ENCODE measurements at places on chromosomes 4 and X.

DNA sequence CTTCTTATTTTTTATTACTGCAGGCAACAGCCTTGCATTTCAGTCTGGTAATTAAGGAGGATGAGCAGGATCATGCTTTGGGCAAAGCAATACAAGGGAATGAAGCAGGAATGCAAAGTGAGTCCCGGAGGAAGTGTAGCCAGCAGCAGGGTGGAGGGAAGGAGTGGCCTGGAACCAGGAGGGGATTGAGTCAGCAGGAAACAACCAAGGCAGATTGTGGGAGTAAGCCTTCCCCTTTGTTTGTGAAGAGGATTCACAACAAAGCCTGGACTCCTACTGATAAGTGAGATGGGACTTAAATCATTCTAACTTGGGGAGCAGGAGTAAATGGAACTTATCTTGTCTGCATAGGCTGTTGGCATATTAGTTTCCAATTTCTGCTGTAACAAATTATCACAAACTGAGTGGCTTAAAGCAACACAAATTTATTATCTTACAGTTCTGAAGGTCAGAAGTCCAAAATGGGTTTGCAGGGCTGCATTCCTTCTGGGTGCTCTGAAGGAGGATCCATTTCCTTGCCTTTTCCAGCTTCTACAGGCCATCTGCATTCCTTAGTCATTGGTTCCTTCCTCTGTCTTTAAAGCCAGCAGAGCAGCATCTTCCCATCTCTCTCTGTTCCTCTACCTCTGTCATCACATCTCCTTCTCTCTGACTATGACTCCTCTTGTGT, 93.2 kb upstream of the AP1S2 start:
- no peak for DNase-seq

DNA sequence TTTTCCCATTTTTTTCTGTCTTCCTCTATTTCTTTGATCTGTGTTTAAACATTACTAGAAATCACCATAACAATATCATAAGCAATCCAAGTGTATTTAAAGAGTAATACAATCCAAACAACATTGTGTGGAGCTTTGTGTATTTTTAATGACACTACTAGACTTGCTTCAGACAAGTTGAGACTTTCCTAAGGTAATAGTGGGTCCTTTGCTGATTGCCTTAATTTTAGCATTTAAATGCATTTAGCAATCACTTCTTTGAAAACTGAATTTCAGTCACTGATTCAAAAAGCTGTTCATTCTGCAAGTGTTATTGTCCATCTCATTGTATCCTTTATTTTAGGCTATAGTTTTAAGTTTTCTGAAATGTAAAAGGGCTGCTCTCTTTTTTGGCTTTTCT, 804.8 kb downstream of the ADGRL3 start:
- DNase-seq = no peak

DNA sequence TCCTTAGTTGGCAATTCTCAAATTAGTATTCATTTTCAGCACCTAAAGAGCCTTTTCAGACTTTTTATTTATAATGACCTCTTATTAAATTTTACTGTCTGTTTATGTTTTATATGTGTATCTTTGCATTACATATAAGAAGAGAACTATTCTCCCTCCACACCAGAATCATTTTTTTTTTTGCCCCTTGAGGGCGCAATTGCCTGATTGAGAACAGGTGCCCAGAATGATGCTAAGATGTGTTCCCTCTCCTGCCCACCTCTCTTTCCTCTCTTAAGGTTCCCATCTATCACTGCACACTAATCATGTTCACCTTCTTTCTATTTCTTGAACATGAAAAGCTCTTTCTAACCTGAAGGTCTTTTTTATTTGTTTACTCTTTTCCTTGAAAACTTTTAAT, 44.2 kb upstream of the ADAM29 start:
- DNase-seq = no peak

GRCh38 chr4:138596896-138597295, 354.7 kb upstream of the SLC7A11 start:
- no peak for DNase-seq

DNA sequence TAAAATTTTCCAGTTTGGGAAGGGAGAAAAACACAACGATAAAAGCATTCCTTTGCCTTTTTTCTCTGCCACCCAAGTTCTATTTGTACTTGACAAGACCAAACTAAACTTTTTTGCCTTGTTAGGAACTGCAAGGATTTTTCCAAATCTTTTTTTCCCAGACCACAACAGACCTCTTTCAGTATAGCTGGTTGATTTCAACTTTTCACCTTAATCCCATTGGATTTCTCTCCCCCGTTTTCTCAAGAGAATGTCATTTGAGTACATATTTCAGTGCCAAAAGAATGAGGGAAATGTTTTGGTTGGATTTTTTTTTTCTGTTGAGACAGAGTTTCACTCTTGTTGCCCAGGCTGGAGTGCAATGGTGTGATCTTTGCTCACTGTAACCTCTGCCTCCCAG, 18.5 kb upstream of the SGMS2 start:
- no peak for DNase-seq

DNA sequence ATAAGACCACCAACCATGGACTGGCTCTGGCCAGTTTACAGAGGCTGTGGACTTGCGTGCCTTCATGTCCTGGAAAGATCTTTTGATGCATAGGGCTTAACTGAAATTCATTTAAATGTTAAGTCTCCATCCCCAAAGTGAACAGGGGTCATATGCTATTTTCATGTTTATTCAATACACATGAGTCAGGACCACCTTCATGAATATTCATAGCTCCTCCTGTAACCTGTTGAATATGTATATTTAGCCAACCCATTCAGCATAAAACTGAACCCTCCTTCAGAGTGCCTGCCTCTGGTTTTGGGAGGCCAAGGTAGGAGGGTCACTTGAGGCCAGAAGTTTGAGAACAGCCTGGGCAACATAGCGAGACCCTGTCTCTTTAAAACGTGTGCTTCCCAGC, 7.1 kb downstream of the CTPS2 start:
- no peak for DNase-seq

DNA sequence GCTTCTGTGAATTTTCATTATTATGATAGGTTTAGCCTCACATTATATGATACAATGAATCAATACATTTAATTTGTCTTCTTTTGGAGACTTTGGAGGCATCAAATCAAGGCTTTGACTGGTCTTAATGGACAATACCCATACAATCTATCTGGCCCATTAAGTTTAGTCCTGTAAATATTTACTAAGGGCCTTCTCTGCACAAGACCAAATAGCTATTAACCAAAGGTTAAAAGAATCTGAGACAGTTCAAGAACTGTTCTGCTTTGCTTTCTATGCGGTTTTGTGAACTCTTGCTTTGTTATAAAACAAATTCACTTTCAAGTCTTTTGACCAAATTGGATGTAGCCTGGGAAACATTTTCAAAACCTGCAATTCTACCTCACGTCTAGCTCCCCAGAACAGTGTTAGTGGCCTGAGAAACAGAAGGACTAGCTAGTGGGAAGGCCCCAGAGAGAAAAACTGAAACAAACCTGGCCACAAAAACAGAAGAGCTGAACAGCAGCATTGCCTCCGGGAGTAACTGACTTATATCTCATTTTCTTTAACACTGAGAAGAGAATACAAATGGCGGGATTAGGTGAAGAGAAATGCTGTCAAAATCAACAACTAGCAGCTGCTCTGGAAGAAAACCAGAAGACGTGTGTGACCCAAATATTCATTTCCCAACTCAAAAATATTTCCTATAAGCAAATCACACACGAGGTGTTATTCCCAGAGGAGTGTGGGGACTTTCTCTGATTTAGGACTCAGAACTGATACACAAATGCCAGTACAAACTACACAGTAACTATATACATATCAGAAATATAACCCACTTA, 548 bp downstream of the TLR1 start:
- DNase-seq = no peak

DNA sequence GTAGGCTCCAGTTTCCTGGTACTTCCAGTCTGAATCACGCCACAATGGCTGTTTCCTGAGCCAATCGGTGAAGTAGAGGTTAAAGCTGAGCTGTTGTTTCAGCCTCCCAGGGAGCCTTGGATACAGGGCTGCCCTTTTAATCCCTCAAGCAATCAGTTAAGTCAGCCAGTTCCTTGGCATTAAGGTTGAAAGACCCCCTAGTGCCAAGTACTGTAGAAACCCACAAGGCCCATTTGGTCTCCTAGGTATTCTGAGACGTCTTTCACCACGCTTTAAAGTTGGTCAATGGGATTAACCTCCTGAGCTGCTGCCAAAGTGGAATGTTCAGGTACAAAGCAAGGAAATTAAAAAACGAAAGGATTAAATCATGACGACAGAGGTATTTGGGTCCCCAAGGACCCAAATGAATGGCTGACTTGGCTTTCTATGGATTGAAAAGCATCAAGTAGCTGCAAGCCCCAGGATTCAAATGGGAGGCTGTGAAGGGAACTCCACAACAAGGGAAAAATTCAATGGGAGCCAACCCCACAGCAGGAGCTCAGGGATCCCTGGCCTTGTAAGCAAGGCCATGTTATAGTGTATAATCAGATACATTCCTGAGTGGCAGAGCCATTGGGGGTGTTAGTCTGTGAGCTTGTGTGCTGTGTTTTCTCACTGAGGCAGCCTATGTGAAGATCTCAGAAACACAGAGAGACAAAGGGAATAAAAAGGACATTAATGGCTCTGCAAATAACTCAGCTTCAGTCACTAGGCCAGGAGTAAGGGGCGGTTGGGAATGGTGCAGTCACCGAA, 86.0 kb downstream of the ATG4A start:
- DNase-seq = no peak

DNA sequence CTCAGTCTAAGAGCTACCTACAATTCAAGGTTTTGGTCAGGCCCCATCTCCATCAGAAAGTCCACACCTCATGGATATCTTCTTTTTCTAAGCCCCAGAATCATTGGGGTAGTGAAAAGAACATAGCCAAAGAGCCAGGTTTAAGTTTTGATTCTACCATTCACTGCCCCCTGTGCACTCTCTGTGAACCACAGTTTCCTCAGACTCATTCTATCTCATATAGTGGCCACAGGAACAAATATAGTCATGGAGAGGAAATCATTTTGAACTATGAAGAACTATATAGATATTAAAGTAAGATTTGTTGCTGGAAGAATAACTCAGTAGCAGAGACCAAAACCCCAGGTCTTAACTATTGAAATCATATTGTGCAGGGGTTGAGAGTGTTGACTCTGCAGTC, 3.3 kb downstream of the SYTL5 start:
- no peak for DNase-seq

- DNase-seq = no peak
Observed at GRCh38 chr4:87498446-87498900, 30.7 kb downstream of the SPARCL1 start.

GRCh38 chr4:67751260-67751659, 2.9 kb downstream of the GNRHR start:
- DNase-seq = no peak

DNA sequence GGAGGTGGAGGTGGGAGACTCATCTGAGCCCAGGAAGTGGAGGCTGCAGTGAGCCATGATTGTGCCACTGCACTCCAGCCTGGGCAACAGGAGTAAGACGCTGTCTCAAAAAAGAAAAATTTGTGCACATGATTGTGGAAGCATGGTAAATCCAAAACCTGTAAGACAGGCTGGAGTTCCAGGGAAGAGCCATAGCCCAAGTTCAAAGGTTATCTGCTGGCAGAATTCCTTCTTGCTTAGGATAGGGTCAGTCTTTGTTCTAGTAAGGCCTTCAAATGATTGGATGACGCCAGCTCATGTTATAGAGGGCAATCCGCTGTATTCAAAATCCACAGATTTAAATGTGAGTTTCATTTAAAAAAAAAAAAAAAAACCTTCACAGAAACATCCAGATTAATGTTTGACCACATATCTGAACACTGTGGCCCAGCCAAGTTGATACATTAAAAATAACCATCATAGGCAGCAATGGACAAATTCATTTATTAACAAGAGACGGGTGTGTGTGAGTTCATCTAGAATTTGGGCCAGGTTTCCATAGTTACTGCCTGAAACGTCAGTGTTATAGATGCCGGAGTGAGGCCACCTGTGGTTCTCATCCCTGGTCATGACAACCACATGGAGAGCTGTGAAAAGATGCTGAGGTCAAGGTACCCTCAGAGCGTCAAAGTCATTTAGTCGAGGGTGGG, 35.2 kb upstream of the SLC2A9 start:
- no peak for DNase-seq

DNA sequence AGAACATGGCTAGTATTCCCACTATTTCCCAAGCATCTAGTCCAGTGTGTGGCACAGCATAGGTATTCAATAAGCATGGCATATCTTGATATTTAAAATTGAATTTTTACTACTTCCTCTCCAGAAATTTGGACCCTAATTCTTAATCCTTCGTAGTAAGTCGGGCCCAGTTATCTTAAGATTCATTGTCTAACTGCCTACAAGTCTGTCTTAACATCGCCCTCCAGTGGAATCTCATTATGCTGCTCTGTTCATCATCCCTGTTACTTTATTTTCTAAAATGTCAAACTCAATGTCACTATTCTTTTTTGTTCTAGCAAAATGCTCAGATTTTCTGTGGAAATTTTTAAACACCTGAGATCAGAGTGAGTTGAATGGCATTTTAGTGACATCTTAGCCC, 606.2 kb downstream of the KLHL13 start:
- no peak for DNase-seq

DNA sequence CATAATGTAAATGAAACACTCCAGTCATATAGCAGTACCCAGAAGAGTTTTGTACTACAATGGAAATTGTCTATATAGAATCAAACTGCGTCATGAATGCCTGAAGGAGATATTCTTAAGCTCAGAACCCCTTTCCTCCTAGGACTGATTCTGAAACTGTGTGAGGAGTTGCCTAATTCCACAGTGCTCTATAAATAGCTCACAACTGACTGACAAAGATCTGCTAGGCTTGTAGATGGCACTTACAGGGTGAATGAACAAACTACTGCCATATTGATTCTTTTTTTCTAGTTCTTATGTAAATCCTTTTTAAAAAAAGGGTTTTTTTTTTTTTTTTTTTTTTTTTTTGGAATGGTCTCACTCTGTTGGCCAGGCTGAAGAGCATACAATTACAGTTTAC, 30.1 kb upstream of the UGT2B17 start:
- DNase-seq = no peak

DNA sequence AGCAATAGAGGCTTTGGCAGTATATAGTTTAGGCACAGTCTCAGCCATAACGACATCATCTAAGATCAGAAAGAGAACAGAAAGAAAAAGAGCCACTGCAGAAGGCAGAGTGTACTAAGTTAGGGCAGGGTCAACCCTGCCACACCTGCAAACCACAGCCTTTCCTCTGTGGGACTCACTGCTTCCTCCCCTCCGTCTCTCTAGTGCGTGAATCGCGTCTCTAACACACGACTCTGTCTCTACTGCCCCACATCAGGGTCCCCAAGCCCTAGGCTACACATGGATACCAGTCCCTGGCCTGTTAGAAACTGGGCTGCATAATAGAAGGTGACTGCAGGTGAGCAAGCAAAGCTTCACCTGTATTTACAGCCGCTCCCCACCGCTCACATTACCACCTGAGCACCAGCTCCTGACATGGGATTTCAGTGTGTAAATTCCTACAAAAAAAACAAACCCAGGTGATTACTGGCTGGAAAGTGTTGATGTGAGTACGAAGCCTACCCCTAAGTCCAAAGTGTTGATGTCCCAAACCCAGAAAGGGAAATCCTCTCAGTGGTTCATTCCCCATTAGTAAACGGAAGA, 128.9 kb downstream of the PRKX start:
- DNase-seq = no peak

DNA sequence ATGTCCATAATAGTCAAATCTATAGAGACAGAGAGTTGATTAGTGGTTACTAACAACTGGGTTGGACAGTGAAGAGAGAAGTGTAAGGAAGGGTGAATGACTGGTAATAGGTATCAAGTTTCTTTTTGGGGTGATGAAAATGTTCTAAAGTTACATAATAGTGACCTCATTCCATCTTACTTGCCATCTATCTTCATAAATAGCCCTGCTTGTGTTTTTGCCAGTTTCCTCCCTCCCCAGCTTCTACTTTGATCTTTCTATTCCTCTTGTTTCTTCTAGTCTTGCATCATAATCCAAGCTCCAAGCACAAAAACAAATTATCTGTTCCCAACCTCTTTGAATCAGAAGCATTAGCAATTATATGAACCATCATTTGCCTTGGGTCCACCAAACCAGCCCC, 40.2 kb upstream of the TET2 start:
- DNase-seq = no peak

Measured in activated T-cell treated with anti-CD3 and anti-CD28 coated beads for 48 hours (primary cell).